Central memory CD4-positive, alpha-beta T cell (primary cell): ENCODE measurements at places on chromosomes 1 and 21.

GRCh38 chr1:118021668-118022067 is 92.1 kb downstream of the WDR3 start:
- no peak for DNase-seq

DNA sequence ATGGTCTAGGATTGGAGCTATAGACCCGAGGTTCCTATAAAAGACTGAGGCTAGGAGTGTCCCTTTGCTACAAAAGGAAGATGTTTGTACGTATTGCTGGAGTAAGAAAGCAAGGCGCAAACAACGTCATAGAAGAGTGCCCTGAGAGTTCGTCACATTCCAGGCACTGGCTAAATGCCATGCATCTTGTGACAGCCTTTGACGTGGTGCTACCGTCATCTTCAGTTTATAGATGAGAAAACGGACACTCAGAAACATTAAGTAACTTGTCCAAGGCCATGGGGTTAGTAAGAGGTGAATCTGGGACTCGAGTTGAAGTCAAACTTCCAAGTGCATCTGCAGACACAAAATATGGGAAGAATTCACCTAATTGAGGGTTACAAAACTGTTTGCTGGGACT is 104.2 kb upstream of the SLC45A1 start:
- no peak for DNase-seq

- DNase-seq, result no peak
These were observed 14.4 kb downstream of the FHAD1 start for GRCh38 chr1:15261155-15262002.

- DNase-seq, result no peak
These were observed 28.5 kb downstream of the SORT1 start for GRCh38 chr1:109369167-109369746.

GRCh38 chr1:225479341-225479740 is 51.5 kb upstream of the LBR start:
- no peak for DNase-seq

DNA sequence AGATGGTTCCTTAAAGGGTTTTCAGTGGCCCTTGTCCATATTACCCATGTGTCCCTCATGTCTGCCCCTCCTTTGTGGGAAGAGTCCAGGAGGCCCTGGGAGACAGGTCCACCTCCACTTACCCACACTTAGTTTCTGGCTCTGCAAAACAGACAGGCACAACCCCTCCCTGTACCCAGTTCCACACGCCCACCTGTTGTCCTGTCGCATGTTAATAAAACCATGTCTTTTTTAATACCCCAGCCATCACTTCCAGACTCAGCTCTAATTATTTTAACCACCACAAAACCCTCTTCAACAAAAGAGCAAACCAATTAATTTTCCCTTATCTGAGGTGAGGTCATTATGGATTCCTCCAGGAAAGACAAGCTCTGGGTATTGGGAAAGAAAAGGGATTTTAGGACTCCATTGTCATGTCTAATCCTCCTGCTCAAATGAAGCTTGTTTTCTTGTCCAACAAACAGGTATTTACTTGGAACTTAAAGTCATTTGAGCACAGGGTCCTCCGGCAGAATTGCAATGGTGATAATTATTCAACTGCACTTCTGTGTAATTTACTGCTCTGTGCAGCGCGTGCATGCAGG is 68.9 kb downstream of the CCDC185 start:
- DNase-seq, result no peak

DNA sequence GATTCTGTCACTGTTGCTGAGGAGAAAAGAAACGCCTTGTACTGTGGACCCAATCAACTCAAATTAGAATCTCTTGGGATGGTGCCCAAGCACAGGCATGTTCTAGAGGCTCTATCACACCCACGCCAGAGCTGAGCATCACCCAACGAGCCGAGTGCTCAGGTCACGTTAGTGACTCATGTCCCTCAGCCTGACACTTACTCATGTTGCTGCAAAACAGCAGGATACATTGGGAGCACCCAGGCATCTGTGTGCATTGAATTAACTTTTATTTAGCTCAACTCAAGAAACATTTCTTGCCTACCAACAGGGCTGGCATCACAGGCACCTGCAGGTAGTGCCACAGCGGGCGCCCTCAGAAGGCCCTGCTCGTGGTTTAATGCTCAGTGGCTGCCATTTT is 149.8 kb downstream of the ETS2 start:
- DNase-seq, result no peak

DNA sequence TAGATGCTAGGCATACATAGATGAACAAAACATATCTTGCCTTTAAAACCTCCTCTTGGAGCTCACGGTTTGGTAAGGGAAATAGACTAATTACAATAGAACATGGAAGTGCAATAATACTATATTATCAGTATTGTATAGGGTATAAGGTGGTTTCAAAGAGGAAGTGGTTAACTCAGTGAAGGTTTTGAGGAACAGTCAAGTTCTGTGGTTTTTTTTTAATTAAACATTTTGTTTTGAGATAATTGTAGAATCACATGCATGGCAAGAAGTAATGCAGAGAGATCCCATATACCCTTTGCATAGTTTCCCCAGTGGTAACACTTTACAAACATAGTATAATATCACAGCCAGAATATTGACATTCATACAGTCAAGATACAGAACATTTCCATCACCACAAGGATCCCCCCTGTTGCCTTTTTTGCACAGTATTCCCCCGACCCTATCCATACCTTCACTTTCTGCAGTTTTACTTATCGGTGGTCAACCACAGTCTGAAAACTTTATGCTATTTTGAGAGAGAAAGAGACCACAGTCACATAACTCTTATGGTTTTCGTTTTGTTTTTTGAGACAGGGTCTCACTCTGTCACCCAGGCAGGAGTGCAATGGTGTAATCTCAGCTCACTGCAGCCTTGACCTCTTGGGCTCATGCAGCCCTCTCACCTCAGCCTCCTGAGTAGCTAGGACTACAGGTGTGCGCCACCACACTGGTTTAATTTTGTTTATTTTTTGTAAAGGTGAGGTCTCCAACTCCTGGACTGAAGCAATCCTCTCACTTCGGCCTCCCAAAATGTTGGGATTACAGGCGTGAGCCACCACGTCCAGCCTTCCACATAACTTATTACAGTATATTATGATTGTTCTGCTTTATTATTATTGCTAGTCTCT is 60.5 kb upstream of the KIAA1614 start:
- no peak for DNase-seq

- no peak for DNase-seq
These were observed 15.5 kb upstream of the CITED4 start for GRCh38 chr1:40877698-40878097.
